ENCODE measurements at places on chromosomes 5 and 9.

DNA sequence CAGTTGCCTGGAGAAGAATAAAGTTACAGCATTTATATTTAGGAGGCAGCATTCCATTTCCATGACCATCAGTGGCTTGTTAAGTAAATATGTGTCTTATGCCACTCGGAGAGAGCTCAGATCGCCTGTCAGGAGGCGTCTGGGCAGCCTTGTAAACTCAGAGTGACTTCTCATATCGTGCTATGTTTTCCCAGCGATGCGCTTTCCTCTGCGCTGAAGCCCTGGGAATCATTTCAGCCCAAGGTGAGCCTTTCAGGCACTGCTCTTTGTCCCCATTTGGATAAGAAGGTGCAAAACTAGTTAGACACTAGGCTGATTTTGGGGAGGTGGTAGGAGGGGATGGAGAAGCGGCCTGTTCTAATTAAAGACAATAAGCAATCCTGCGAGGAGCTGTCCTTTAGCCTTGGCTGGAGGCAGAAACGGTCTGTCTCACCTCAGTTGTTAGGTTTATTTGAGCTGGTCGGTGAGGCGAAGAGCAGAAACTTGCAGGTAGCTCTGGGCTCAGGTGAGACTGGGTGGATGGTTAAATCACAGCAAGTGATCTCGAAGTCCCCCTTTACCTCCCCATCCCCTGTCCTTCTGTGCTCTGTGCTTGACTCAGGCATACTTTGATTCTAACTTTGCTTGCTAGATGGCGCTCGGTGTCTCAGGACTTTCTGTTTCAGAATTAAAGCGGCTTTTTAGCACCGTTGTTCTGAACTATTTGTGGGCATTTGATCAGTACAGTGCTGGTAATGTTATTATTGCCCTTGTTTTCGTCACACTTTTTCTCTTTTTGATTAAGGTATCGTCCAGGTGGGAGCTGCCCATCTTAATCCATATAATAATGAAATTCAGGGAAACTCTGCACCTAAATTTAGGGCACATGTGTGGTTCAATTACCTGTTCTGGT is 24.6 kb downstream of the NR2F1 start:
- peak; percentile 65 for DNase-seq

GRCh38 chr9:129454467-129455067 is 166.3 kb downstream of the C9orf50 start:
- no peak for DNase-seq

GRCh38 chr9:87118594-87118993 is 171.3 kb upstream of the GAS1 start:
- no peak for DNase-seq

DNA sequence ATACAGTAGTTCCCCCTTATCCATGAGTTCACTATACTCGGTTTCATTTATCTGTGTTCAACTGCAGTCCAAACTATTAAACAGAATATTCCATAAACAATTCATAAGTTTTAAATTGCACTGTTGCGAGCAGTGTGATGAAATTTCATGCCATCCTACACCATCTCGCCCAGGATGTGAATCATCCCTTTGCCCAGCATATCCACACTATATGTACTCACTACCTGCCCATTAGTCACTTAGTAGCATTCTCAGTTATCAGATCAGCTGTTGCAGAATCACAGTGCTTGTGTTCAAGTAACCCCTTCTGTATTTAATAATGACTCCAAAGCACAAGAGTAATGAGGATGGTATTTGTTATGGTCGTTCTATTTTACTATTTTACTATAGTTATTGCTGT is 51.5 kb downstream of the SHOC1 start:
- DNase-seq: peak; percentile 91

DNA sequence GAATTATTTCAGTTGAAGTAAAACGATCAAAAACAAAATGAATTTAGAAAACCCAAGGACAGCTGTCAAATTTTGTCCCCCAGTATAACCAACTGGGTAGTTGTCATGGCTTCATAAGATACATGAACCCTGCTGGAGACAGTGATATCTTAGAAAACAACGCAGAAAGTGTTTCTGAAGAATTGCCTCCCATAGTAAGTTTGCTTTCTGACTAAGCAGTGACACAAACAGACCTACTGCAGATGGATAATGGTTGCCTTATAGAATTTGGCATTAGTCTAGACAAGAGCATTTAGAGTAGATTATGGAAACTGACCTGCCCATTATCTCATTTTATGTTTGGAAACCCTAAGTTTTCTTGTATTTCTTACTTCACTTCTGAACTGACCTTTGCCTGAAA is 187.7 kb upstream of the KCNN2 start:
- peak; percentile 43 for DNase-seq

DNA sequence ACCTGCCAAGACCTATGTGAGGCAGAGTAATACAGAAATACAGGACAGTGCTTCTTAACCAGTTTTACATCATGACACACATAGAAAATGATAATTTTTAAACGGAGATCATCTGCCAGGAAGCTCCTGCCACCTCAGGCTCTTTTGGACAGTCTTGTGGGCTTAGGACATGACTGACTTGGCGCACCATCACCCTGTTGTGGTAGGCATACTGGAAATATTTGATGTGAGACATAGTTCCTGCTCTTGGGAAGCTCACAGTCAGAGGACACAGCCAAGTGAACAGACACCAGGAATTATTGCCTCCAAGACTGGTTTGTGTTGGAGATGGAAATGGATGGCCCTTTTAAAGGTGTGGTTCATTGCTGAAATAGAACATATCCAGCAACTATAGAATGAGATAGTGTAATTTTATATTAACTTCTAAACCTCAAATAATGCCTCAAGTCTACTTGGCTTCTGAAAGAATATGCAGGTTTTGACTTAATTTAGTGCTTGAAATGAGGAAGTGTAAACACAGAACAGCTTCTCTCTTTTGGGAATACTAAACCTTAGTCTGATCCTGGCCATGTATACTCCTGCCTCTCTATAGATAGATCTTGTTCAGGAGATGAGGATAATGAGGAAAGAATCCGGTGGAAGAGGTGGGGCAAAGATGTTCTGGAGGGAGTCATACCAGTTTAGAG is 19.7 kb downstream of the CPEB4 start:
- peak; percentile 61 for DNase-seq

GRCh38 chr9:117000196-117000723 is 313.2 kb downstream of the TRIM32 start:
- DNase-seq: no peak

GRCh38 chr9:109557481-109557880 is 59.4 kb upstream of the PTPN3 start:
- no peak for DNase-seq

DNA sequence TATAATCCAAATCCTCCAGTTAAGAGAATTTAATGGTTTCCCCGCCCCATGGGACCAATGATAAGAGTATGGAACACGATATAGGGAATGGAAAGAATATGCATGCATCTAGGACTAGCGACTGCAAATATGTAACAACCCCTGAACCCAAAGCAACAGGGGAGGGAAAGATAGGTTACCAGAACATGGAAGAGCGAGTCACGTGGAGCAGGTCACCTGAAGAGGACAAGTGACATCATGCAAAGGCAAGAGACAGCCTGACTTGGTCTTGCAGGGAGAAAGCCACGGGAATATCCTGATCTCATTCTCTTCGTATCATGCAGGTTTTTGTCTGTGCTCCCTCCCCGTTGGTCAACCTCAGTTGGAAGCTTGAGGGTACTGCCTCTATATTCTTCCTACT is 4.7 kb upstream of the UHRF2 start:
- DNase-seq: no peak

DNA sequence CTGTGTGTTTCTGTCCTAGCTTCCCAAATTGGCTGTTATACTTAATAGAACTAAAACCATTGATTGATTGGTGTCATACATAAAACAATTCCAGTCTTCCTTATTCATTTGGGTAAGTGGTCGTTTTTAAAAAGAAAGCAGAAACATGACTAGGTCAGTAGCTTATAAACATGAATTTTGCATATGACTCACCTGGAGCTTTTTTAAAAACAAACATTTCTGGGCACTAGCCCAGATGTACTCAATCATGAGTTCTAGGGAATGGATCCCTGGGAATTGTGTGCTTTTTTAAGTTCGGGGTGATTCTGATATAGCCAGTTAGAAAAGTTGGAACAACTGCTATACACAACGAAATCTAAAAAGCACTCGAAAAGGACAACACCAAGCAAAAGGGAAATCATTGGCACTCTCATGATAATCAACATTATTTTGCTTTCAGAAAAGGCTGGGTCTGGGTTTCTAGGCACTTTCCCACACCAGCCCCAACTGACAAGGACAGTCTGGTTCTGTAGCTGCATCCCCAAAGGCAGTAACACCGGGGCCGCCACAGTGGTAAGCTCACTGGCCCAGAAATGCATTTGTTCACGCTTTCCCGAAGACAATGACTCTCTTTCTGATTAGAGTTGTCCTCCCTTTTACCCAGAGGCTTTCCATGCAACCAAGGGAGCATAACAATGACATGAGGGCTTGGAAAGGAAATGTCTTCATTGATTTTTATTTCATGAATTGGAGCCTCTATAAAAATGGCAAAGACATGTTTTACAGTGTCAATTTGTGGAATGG is 664.9 kb upstream of the WWC1 start:
- peak; percentile 42 for DNase-seq

GRCh38 chr5:40674661-40675235 is 5.0 kb upstream of the PTGER4 start:
- DNase-seq: no peak

GRCh38 chr5:56303511-56303910 is 70.4 kb upstream of the ANKRD55 start:
- DNase-seq: no peak

- no peak for DNase-seq
Measured at GRCh38 chr5:82985763-82986162, 91.4 kb downstream of the TMEM167A start.

DNA sequence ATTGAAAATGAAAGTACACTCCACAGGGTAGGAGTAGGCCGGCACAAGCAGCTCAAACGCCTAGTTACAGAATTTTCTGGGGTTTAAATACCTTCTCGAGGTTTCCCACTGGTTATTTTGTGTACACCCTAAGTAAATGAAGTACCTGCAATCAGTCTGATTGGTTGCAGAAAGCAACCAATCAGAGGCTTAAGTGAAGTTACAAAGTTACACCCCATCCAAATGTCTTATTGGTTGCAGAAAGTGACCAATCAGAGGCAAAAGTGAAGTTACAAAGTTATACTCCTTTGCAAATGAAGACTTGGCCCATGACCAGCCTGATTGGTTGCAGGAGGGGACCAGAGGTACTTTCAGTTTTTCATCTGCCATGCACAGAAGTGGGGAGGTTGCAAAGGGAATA is 33.2 kb upstream of the ERAP2 start:
- DNase-seq: no peak

DNA sequence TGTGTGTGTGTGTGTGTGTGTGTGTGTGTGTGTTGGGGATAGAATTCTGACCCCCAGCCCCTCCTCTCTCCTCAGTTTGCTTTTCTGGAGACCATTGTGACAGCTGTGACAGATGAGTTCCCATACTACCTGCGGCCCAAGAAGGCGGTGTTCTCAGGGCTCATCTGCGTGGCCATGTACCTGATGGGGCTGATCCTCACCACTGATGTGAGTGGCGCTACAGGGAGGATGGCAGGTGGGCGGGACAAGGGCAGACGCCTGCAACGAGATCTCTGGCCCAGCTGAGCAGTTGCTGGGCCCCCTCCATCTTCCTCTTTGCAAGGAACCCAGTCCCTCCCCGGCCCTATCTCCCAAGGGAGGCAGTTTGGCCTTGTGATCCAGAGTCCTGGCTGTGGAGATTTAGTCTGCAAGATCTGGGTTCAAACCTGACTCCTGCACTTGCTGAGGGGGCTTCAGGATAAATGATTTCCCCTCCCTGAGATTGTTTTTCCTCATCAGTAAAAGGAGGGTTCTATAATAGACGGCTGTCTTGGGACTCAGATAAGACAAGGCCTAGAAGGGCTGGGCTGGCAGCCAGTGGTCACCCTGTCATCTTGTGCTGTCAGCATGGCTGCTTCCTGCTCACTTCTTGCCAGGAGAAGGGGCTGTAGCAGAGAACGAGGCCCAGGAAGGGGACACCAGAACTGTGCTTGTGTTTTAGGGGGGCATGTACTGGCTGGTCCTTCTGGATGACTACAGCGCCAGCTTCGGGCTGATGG is 14.1 kb downstream of the SLC6A7 start:
- DNase-seq: no peak

DNA sequence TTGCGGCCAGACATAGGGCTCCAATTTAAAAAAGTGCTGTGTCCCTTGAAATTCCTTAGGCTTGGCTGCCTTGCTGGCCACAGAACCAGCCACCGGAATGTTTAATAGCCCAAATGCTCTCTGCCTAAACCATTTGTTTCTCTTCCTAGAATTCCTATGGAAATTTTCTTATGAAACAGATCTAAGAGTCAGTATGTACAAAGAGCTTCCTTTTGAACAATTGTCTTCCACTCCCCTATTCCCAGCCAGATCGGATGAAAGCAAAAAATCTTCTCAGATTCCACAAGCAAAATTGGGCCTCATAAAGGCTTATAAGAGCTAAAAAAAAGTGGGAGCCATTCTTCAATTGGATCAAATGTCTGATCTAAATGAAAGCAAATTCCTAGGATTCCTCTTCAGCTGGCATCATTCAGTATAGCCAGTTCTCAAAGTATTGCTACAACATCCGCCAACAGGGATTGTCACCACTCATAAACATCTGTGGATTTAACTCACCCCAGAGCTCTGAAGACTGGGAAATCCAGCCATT is 104.3 kb downstream of the CEMIP2 start:
- peak; percentile 55 for DNase-seq

GRCh38 chr5:125129151-125129806 is 382.8 kb upstream of the ZNF608 start:
- DNase-seq: no peak

- DNase-seq: no peak
Measured at GRCh38 chr9:96485280-96485679, 35.3 kb downstream of the HABP4 start.

DNA sequence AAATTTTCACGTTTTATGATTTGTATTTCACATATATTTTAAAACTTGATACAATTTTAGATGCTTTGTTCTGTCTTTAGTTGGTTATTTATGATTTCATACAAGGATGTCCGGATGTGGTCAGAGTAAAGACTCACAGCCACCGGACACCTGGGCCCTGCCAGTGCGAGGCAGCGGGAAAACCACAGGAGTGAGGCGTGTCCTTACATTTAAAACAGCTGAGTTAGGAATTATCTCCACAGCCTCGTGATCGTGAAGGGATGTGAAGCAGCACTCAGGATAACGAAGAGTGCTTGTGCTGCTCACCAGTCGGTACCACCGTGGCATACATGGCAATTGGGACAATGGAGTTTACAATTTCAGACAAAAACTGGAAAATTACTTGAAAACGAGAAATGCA is 14.0 kb downstream of the SNX18 start:
- peak; percentile 62 for DNase-seq

- no peak for DNase-seq
Measured at GRCh38 chr9:120395376-120395775, 184.6 kb downstream of the CDK5RAP2 start.

GRCh38 chr5:173303878-173304590 is 24.2 kb downstream of the STC2 start:
- no peak for DNase-seq

DNA sequence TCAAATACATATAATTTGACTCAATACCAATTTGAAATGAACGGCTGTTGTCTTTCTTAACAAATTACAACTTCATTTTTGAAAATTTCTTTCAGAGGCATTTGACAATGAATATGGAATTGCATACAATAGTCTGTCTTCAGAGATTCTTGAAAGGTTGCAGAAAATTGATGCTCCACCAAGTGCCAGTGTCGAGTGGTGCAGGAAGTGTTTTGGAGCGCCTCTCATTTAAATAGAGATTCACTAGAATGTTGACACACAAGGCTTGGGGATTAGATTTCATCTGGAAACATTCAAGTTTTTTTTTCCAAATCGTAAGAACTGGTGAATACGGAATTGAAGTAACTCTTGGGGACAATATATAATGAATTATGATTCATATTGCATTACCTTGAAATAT is 8.1 kb downstream of the RPS6 start:
- no peak for DNase-seq
